CD4-positive, alpha-beta memory T cell (primary cell): ENCODE measurements at places on chromosomes 12 and 14. TPM values are rescaled to one million over a fixed set of nuclear protein-coding genes. Genes with fewer than 3 reads are reported as not detected.

DNA sequence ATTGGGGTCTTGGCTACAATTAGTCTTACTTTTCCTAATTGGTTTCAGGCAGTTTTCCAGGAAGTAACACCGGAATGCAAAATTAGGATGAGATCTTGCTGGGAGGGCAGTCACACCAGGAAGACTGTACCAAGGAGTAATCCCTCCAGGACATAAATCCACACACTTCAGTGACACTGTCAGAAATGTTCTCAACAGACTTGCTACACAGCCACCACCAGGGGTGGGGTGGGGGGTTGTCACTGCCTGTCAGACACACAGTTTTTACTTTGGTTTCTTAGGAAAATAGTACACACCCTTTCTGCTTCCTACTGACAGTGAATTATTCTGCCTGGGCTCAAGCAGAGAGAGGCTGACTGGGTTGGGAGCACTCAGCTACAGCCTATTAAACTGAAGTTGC, 102.9 kb upstream of the CCDC196 start:
- no peak for DNase-seq

- no peak for DNase-seq
These were observed 74.8 kb downstream of the EEA1 start for GRCh38 chr12:92854344-92854743.

DNA sequence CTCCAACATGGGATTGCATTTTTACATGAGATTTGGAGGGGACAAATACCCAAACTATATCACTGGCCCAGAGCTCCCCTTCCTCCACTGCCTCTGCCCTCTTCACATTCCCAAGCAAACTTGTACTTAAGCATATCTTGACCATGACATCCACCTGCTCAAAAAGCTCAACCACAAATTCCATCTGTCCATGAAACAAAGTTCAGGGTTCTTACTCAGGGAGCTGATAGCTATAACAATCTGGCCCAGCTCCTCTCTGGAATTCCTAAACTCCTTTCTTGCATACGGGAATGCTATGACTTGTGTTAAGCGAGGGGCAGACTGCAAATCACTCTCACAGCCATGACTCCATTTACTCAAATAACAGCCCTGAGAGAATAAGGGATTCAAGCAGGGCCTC, 152.1 kb downstream of the GALC start:
- DNase-seq: no peak

DNA sequence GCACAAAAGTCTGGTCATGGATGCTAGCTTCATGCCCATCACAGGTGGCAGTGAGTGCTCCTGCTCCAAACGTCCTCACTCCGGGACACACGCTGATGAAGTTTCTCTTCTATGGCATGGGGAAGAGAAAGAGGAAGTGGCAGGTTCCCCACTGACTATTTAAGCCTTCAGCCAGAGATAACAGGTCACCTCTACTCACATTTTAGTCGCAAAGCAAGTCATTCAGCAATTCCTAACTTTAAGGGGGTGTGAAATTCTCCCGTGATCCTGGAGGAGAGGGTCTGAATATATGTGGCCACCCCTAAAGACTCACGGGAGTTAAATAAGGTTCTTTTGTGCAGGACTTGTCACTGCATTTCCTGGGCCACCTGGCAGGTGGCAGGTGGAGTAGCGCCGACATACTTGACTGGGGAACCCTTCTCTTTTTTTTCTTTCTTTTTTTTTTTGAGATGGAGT, 18.8 kb upstream of the RCOR1 start:
- DNase-seq: no peak

DNA sequence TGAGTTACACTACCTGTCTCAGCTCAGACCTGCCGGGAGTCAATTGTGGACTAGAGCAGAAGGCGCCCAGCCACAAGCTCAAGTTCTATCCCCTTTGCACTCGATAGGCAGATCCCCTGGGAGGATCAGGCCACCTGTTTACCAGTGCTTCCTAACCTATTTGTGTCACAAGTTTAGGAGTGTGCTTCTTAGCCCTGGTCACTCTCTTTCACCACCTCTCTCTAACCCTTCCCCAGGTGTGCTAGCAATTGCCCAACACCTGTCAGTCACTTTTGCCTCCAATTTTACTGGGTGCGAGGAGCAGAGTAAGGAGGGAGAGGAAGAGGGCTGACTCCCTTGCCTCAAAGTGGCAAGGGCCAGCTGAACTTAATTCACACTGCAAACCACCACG, 745 bp upstream of the NAA30 start:
- peak; percentile 3 for DNase-seq

DNA sequence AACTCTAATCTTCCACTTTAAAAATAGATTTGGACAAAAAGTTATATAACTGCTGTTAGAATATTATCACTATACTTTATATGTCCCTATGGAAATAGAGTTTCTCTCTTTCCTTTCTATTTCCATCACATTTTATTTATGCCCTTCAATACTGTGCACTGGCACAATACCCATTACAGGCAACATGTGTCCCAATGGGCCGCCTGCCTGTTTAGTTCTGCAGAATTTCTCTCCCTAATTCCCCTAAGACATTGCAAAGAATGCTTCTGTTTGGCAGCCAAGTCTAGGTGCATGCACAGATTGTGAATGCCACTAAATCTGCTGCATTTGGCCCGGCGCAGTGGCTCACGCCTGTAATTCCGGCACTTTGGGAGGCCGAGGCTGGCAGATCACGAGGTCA, 520.4 kb upstream of the FLRT2 start:
- no peak for DNase-seq

- DNase-seq: no peak
These were observed 10.7 kb downstream of the TTC5 start for GRCh38 chr14:20295067-20295466.

DNA sequence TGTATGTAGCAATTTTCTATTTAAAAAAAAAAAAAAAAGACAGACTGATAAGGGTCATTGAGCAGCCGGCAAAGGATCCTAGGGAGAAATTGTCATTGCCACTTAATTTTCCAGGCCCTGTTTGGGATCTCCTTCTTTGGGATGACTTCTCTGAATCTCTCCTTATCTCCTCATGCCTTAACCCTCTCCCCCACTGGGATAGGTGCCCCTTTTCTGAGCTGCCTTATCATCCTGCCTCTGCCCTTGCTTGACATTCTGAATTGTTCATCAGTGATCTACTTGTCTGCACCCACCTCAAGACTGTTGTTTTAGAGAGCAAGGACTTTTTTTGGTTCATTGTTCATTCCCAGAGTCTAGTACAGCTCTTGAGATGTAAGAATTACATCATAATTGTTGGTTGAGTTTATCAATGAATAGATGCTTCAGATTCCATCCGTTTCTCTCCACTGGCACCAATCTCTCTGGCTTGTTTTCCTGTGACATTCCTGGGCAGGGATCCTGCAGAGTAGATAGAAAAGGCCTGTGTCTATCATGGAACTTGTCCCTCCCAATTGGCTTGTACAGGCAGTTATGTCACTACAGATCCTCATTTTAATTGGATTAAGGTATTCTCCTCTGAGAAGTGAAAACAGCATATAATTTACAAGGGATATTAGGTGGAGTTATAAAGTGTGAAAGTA, 42.6 kb downstream of the SOCS2 start:
- DNase-seq: no peak

DNA sequence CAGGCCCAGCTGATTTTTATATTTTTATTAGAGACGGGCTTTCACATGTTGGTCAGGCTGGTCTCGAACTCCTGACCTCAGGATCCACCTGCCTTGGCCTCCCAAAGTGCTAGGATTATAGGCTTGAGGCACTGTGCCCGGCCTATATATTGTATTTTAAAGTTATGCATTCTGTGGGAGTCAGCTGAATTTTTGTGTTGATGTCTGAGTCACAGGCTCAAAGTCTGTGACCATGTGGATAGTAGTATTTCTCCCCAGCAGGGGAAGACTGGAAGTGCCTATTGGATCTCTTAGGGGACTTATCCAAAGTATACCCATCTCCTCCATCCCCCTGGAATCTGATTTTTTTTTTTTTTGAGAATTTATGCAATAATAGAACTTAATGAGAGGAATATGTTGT, 43.8 kb upstream of the ATF1 start:
- no peak for DNase-seq

DNA sequence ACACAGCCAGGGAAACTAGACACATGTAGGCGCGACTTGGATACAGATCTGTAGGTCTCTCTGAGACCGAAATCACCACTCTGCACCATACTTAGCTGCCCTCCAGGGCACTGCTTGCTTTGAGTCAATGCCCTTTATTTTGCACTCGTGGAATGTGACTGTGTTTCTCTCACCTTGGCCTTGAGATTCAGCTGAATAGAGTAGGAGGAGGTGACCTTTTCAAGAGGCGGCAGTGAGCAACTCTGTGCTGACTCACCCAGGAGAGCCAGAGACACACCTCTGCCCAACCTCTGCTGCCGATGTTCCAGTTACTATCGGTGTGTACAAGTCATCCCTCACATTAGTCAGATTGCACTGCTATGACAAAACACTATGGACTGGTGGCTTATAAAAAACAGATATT, 583.4 kb downstream of the VRK1 start:
- DNase-seq: no peak

PRMT5 gene
- total RNA-seq: 25.8 TPM
